ENCODE measurements at places on chromosomes 7 and 10. TPM values are rescaled to one million over a fixed set of nuclear protein-coding genes. Genes with fewer than 3 reads are reported as not detected.

The GBX1 gene
- total RNA-seq, result not detected

The SEMA3D gene
- not detected for total RNA-seq

The ITPRID1 gene
- total RNA-seq, result not detected

The SYT15B gene
- total RNA-seq, result 0.09 TPM
